NCI-H526 treated with DMSO at 0.1 percent for 48 hours (cell line): ENCODE measurements at places on chromosomes 11 and 22.
A peak's percentile ranks its signal among the peaks of the same experiment; 100 is the strongest.

DNA sequence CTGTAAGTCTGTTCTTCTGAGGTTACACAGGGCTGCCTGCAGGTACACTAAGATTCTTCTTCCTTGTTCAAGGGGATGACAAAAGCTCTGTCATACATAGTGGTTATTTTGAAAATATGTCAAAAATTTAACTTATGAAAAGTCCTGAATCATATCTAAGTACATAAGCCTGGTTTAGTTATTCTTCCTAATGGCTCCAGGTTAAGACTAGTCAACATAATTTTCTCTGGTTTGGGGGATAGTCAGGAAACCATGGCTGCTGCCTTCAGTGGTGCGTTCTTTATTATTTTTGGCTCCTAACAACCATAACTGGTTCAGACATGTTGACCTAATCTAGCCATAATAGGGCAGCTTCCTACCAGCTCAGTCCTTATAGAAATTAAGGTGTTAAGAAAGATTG, 257.4 kb upstream of the DDI1 start:
- no peak for DNase-seq

- no peak for DNase-seq
These were observed 4.0 kb downstream of the PAX6 start for GRCh38 chr11:31806928-31807798.

- peak; percentile 66 for DNase-seq
These were observed 1.7 kb downstream of the FCHSD2 start for GRCh38 chr11:73140213-73141030.

GRCh38 chr11:129792663-129793062, 23.0 kb upstream of the TMEM45B start:
- no peak for DNase-seq

- DNase-seq, result no peak
These were observed 438.3 kb downstream of the RAB38 start for GRCh38 chr11:87736928-87737327.

GRCh38 chr11:94876645-94877442, 96.5 kb downstream of the CWC15 start:
- no peak for DNase-seq

DNA sequence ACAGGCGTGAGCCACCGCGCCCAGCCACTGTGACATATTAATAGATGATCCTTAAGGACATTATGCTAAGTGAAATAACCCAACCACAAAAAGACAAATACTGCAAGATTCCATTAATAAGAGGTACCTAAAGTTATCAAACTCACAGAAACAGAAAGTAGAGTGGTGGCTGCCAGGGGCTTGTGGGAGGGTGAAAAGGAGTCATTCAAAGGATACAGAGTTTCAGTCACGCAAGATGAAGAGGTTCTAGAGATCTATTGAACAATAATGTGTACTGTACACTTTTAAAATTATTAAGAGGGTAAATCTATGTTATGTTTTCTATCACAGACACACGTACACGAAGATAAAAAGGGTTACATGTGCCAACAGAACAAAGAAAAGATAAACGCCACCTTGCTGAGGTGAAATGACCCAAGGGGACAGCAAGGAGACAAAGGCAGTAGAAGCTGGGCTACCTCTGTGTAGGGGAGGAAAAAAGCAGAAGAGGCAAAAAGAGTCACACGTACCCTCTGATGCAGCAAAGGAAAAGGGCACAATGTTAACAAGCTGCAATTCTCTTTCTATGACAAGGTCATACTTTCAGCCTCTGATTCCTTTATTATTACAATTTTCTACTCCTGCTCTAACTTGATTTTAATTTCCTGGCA, 65.3 kb downstream of the AMBRA1 start:
- no peak for DNase-seq

DNA sequence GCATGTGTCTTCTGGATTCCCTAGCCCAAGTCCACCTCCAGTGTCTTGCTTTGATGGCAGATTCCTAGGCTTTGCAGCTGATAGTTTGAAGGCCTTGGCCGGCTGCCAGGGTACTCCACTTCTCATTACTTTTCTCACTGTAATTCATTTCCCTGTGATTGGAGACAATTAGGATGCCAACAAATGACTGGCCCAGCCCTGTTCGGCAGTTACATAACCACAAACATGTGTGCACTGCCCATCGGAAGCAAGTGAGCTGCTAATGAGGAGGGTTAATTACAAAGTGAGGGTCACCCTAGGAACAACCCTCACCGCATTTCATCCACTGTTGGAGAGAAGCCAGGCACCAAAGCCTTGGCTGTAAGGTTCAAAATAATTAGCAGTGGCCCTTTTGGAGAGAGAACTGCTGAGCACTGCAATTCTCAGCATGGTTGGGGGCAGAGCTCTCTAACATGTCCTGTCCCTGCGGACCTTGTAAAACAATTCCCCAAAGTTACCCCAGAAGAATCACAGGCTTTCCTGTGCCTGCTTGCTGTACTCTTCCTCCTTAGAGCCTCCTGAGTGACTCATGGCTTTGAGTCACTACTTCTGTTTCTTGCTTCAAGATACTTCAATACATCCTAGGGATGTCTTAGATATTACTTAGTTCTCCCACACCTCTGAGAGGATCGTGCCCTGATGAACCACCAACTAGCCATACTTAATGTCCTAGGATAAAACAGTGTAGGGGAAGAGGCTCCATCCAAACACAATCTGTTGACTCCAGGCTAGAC, 109.7 kb upstream of the GALNT18 start:
- DNase-seq, result no peak

DNA sequence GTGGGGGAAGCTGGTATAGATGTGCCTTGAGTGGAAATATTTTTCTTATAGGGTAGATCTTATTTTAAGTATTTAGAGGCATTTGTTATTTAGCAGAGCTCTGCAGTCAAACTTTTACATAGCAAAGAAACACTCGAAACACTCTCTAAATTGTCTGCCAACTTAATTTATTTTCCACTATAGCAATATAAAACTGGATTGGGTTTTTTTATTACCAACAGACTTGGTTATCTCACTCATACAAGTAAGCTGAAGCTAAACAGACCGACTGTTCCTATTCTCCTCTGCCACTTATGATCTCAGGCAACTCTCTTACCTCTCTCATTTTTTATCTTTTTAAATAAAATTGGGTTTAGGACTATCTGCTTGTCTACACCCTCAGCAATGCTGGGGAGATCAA, 4.6 kb downstream of the RAB38 start:
- DNase-seq, result no peak

DNA sequence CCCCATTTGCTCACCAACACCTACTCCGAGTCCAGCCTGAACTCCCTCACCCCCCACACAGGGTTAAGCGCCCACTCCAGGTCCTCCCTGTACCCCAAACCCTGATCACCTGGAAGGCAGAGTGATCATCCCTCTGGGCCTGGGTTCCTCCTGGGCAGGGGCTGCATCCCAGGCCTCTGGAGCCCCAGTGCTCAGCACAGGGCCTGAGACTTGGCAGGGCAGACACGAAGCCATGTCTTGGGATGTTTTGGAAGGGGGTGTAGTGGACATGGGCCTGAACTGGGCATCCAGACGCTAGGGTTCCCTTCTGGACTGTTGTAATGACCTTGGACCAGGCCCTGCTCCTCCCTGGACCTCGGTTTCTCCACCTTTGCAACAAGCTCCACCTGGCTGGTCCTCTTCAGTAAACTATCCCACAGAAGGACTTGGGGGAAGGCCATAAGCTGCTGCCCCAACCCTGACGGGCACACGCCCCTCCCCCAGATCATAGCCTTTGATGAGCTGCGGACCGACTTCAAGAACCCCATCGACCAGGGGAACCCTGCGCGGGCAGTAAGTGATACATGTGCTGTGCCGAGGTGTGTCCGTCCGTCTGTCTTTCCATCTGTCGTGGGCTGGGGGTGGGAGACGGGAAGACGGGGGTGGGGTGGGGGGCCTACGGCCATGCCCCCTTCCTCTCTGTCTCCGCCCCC, 3.9 kb downstream of the CNIH2 start:
- DNase-seq, result no peak

DNA sequence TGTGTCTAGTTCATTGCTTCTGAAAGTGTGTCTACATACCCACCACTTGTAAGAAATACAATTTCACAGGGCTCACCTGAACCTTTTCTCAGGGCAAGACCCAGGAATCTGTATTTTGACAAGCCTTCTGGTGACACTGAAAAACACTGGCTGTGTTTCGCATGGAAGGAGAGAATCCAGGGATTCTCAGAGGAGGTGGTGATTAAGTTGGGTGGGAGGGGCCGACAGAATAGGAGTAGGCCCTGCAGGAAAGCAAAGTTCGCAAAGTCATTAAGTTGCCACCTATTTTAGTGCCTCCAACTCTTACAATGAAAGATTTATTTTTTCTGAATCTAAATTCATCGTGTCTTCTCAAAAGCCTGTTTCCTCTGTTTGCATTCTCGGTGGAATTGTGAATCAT, 186.8 kb downstream of the FAT3 start:
- no peak for DNase-seq

- DNase-seq, result no peak
These were observed 27.4 kb upstream of the YPEL1 start for GRCh38 chr22:21762712-21763581.

GRCh38 chr22:43013355-43014315, 1.3 kb downstream of the PACSIN2 start:
- no peak for DNase-seq

GRCh38 chr22:29098296-29098695, 25.5 kb downstream of the KREMEN1 start:
- peak; percentile 40 for DNase-seq

GRCh38 chr11:69611548-69612526, 29.1 kb upstream of the CCND1 start:
- no peak for DNase-seq

- peak; percentile 59 for DNase-seq
These were observed 1.7 kb upstream of the ME3 start for GRCh38 chr11:86673872-86674750.

DNA sequence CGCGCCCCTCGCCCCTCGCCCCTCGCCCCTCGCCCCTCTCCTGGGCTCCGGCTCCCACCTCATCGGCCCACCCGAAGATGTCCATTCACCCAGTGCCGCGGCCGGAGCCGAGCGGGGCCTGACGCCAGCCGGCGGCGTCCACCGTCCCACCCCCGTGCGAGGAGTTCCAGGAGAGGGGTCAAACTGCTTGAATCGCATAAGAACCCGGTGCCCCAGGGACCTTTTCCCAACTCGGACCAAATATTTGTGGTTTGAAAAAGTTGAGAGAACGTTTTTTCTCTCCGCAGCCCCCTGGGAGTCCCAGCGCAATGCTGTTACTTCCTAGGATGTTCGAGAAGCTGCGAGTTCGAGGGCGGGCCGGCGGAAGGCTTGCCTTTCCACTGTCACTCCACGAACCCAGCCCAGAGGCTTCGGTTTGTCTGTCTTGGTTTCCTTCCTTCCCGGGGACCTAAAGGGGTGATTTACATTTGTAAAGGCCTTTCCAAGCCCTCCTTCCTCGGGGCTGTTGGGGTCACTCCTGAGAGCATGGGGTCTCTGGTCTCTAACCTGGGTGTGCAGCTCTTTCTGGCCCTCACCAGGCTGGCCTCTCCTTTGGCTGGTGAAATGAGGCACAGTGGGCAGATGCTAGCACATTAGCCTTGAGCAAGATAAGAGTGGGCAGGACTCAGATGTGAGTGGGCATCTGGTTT, 38.0 kb downstream of the ETS1 start:
- DNase-seq, result no peak

- no peak for DNase-seq
These were observed 1.7 kb upstream of the RTCB start for GRCh38 chr22:32413719-32414118.

DNA sequence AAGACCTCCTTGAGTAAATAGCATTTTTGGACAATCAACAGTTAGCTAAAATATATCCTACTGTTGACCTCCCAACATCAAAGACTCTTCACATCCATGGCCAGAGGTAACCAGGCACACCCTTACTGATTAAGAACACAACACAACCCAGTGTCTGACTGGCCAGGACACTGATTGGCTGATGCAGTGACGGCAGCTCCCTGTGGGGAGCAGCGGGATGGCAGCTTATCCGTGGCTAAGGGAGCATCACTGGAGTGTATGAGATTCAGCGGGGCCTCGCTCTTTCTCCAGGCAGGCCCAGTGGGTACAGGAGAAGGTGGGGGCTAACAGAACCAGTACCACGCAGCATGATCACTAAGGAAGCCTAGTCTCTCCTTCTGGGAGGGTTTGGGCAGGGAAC, 10.3 kb upstream of the IL2RB start:
- DNase-seq, result no peak

GRCh38 chr11:46826310-46827044, 19.6 kb downstream of the CKAP5 start:
- peak; percentile 59 for DNase-seq

- no peak for DNase-seq
These were observed 69.3 kb downstream of the SEZ6L start for GRCh38 chr22:26238596-26238995.

DNA sequence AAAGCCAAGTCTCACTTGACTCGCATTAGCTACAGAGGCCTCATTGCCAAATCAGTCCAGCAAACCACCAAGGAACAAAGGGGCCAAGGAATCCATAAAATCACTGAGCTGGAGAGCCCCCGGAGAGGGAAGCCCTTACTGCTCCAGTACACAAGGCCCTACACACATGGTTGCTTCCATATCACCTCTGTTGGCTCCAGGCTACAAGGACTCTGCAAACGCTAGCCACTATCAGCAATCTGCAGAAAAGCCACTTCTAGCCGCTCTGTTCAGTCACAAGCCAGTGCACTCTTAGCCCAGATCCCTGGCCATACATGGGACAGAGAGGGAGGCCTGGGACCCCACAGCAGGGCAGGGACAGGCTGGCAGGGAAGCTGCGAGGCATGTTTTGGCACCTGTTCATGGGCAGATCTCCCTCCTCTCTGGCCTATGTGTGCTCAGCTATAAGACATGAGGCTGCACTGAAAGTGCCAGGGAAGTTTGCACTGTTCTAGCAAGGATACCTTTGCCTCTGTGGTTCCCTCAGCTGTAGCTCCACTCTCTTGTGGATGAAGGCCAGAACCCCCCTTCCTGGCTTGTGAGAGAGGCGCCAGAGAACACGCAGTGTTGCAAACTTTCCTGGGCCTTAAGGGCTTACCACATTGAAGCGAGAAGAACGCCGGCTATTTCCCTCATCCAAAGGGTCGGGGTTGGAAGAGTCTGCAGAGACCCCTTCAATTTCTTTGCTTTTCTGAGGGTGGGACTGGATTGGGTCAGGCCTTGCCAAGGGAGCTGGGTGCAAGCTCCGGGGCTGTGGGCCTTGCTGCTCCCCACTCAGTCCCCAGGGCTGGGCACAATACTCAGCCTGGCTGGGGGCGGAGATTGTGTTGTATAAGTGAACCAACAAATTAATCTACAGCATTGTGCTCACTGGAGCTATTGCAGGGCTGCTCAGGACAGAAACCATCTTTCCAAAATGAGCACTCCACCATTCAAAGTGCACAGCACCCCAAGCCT, 108.7 kb upstream of the PITPNB start:
- DNase-seq, result no peak

GRCh38 chr11:26332572-26332915, 614 bp downstream of the ANO3 start:
- no peak for DNase-seq

DNA sequence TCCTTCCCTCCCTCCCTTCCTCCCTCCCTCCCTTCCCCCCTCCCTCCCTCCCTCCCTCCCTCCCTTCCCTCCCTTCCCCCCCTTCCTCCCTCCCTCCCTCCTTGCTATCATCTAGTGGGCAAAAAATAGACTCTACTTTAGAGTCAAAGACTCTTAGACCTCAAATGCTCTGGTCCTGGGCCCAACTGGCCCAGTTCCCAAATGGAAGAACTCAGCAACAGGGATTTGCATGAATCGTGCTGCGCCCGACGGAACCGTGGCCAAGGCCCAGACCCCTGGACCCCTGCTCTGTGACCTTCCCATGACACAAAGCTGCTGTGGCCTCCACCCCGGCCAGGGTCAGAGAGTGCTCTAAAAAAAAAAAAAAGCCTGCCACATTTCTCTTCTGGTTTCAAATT, 97.4 kb downstream of the WNT7B start:
- no peak for DNase-seq
